ENCODE measurements at places on chromosomes 3 and 15.

GRCh38 chr3:45145681-45146614 lies at the start of gene CDCP1:
Gene CDCP1, minus strand, starts transcription at chr3:45146378. Its CDS starts 91 bp downstream, at chr3:45146287.
- no peak for DNase-seq

DNA sequence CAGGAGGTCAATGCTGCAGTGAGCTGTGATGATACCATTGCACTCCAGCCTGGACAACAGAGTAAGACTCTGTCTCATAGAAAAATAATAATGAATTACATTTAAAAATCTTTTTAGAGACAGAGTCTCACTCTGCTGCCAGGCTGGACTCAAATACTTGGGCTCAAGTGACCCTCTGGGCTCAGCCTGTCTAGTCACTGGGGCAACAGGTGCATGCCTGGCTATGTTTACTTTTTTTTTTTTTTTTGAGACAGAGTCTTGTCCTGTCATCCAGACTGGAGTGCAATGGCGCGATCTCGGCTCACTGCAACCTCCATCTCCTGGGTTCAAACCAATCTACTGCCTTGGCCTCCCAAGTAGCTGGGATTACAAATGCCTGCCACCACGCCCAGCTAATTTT lies 8.0 kb upstream of the PLEKHO2 start:
- DNase-seq: no peak

- DNase-seq: no peak
Measured at GRCh38 chr15:78810003-78810361, 1.3 kb downstream of the ADAMTS7 start.

GRCh38 chr3:128706086-128706615 lies 19.8 kb upstream of the RAB7A start:
- DNase-seq: no peak

GRCh38 chr3:188510366-188510765 lies 356.4 kb downstream of the LPP start:
- peak; percentile 67 for DNase-seq

DNA sequence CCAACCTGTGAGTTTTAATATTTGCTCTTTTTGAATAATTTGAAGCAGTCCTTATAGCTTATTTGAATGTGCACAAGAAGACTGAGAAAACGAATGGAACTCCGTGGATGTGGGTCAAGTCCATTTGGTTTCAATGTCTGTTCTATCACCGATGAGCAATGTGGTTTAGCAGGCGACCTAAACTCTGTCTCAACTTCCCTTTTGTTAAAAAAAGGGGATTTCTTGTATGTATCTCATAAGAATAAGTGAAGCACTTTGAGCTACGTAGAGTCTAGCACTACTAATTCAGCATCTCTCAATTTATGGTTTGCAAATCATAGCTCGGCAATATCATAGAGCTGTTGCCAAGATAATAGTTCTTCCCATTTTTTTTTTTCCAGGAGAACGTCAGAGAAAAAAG lies 4.6 kb upstream of the SKIL start:
- DNase-seq: no peak

DNA sequence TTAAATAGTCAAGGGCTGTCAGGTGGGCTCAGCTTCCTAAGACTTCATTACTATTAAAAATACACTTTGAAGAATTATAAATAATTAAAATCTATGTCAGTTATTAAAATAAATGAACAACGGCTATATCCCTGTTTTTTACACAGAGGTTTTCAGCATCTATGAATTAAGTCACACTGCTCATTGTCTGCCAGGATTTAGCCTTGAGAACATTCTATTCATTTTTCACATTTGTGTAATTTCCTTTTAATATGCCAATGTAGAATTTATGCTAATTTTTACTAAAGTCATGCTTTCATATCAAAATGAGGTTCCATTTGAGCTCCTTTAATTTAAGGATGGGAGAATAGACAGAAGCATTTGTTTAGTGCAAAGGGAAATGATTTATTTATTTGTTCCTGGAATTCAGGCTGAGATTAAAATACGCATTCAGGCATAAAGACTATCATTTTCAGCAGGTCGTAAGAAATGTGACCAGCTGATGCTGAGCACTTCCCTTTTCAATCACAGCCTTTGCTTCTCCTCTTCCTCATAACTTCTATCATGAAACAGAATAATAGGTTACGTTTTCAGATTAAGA lies 345.1 kb downstream of the MFSD1 start:
- DNase-seq: no peak

GRCh38 chr3:45665101-45665572 lies 24.1 kb upstream of the SACM1L start:
- no peak for DNase-seq

- no peak for DNase-seq
Measured at GRCh38 chr15:70818580-70818979, 35.4 kb downstream of the LARP6 start.

GRCh38 chr3:193780810-193781478 lies 187.9 kb downstream of the OPA1 start:
- peak; percentile 92 for DNase-seq

- DNase-seq: peak; percentile 50
Measured at GRCh38 chr3:87082796-87083440, 92.0 kb upstream of the VGLL3 start.

DNA sequence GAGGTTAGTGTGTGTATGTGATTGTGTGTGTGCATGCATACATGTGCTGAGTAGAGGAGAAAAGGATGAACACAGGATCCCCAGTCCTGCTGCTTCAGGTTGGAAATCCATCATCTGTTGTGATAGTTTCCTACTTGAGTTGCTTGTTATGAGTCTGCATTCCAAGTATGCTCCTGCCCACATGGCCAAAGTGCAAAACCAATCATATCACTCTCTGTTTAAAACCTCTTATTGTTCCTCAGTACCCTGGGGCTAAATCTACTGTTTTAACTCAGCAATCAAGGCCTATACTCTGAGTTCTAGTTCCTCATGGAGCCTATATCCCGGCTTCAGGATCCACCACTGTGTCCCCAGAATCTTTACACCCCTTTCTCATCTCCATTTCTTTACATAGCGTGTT lies 139.9 kb upstream of the TLE3 start:
- no peak for DNase-seq

GRCh38 chr3:56468184-56469106 lies at the start of gene ERC2:
Gene ERC2, minus strand, starts transcription at chr3:56468467.
- DNase-seq: peak; percentile 56

DNA sequence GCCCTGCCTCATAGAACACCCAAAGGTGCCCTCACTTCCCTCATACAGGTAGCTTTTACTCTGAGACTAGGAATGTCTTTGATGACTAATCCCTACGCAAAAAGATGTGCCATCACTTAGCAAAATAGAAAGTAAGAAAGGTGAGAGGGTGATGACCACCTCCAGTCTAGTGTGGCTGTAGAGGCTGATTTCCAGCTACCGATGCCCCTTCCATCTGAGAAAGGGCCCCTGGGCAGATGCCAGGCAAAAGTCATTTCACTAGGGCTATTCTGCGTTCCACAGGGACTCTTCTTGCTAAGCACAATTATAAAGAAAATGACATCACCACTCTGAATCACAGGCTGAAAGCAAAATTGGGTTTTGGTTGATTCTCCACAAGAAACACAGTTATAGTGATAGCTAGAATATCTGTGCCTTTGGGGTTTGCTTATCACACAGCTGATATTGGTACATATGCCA lies 77.4 kb downstream of the RBPMS2 start:
- no peak for DNase-seq

- no peak for DNase-seq
Measured at GRCh38 chr15:57256939-57257338, 119.4 kb upstream of the CGNL1 start.

GRCh38 chr15:83784975-83785374 lies 131.1 kb downstream of the ADAMTSL3 start:
- peak; percentile 89 for DNase-seq

DNA sequence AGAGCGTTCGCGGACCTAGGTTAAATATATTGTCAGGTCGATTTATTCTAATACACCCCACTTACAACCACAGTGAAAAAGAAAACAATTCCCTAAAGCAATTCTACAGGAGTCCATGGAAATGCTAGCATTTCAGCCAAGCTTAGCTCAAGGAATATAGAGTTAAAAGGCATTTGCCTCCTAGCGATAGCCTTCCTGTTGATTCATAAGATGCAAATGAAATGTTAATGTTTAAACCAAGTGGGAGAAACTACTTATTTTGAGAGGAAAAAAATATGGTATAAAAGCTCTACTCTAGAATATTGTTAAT lies 1.7 kb upstream of the ALCAM start:
- peak; percentile 17 for DNase-seq

DNA sequence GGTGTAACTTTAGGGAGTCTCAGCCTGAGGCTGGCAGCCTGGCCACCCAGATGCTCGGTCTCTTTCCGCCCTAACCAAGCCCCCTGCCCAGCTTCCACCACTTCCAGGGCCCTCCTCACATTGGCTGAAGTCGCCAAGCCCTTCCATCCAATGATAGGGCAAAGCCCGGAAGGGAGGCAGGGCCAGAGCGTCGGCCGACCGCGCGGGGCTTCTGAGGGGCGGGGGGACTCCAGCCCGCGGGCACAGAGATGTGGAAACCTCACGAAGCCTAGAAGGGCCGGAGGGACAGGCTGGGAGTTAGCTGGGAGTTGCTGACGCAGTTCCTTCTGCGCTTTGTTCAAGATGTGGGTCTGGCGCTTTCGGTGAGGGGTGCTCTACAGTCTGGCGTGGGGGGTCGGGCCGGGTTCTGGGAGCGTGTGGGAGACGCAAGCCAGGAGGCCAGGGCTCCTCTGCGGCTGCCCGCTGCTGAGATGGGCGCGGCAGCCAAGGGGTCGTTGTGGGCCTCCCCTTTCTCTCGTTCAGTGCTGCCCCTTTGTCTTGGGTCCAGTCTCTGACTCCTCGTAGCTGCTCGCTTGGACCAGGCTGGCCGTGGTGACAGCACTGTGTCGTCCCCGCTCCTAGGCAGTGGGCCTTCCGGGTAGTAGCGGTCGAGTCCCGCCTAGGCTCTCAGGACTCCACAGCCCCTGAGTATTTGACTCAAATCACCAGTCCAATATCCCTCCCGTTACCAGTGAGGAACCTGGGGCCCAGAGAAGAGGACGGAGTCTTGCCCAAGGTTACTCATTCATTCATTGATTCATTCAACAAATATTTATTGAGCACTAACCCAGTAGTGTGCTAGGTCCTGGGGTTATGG lies at the start of gene ZNF660:
Gene ZNF660 (plus strand): TSS at position 319 of the 856 bp plus-strand sequence. CDS start 9,230 bp downstream, outside the sequence.
- DNase-seq: peak; percentile 31

DNA sequence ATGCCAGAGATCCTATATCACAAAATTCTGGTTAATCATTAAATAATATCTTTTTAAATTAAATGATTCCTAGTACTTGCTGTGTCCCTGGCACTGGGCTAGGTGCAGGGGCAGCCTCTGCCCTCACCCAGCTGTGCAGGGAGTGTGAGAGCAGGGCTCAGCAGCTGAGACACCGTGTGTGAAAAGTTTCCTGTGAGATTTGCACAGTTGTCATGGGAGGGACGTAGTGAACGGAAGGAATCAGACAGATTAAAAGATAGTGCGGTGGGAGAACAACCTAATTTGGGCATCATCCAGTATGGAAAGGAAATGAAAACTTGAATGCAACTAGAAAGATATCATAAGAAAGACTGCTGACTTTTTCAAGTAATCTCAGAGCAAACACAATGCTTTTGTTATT lies 204.1 kb downstream of the SSR3 start:
- DNase-seq: no peak

- DNase-seq: peak; percentile 6
Measured at GRCh38 chr3:72177075-72178050, 392.4 kb upstream of the PROK2 start.

DNA sequence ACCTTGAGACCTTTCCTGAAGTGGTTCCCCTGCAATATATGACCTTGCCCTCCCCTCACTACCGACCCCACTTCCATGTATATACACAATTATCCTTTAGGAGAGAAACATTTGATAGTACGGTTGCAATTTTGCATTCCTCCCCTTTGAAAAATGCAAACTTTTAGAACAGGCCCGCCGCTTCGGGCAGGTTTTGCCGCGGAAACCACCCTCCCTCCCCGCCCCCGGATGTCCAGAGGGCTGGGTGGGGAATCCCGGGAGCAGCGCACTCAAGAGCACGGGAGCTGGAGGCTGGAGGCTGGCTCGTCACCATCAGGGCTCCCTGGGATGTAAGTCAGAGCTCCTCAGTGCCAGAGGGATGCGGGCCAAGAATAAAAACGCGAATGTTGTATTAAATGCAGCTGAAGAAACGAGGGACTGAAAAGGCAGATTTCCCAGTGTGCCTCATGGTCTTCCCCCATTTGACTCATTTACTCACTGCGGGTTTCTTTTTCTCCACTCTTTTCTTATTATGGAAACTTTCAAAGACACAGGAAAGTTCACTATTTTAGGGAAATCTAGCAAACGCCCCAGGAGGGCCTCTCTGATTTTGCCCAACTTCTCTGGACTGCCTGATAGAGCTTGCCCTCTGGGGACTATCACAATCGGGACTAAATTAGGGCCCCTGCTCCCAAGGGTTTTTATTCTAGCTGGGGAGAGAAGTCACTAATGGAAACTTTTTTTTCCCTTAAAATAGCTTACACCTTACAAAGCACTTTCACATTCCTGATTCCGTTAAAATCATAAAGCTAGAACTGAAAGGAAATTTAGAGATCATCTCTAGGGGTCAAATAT lies 2.9 kb upstream of the USP3 start:
- peak; percentile 58 for DNase-seq

DNA sequence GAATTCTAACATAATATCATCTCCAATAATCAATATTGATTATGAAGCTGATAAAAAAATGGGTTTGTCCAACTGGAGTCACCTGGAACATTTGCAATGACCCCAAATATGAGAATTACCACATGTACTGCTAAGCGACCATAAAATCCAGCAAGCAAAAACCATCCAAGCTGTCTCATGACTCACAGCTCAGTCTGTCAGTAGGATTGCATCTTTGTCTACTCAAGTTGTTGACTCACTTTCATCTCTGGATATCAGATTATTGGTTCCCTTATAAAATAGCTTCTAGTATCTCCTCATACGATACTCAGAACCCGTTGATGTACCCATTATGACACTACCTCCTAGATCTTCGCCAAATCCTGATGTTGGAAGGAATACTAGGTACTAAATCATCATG lies 209.8 kb upstream of the ATP11B start:
- peak; percentile 16 for DNase-seq

DNA sequence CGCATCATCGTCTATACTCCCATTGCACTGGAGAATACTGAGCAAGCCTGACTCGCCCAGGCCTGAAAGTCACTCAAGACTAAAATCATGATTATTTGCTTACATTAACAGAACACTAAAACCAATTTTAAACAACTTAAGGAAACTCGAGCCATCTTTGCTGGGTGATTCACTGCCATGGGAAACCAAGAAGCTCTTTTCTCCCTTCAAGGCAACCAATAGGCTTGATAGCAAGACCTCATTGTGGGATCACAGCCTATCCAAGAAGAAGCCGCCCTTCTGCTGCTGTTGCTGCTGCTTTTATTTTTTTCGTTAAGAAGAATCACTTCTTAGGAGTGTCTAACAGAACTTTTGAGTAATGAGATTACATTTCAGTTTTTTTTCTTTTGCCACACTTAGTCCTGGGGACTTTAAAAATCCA lies 479.4 kb downstream of the FOXP1 start:
- peak; percentile 82 for DNase-seq

- no peak for DNase-seq
Measured at GRCh38 chr15:89428246-89428645, 68.1 kb downstream of the RHCG start.

Data from HT1080 (cell line).